ENCODE measurements at places on chromosomes 12 and 14. TPM values are rescaled to one million over a fixed set of nuclear protein-coding genes. Genes with fewer than 3 reads are reported as not detected.
A peak's percentile ranks its signal among the peaks of the same experiment; 100 is the strongest.

The KLHDC2 gene
- 54.8 TPM for total RNA-seq

The B4GALNT1 gene
- 2.4 TPM for total RNA-seq

The PPM1H gene
- total RNA-seq, result 3.3 TPM

The CPM gene
- total RNA-seq, result 35.0 TPM

DNA sequence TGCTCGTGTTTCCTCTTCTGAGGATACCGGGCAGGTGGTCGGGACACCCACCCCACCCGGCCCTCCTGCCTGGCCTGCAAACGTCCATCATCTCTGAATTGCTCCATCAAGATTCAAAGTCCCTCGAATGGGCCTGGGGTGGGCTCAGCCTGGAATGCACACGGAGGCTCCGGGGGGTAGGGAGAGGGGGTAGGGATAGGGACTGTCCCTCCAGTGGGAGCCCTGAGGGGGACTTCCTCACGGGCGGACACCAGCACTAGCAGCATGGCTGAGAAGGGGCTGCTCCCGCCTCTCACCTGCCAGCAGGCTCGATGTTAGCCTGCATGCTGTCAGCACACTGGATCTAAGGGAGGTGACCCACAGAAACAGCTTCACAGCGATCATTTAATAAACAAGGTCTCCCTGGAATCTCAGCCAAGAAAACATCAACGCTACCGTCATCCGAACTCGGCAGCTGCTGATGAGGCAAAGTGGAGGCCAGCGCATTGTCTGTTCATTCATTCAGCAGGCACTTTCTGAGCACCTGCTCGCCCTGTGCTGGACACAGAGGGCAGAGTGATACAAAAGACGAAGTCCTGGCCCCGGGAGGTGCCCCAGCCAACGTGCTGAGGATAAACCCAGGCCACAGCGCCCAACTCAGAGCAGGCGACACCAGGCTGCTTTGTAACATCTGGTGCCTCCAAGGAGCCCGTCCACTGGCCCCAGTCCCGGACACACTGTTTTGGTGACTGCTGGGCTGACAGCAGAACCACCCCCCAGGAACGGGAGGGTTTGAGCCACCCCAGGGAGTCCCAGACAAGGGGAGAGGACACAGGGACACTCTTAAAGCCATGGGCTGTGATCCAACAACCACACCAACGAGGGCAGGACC lies 6.3 kb downstream of the TMEM179 start:
- DNase-seq, result peak; percentile 24

DNA sequence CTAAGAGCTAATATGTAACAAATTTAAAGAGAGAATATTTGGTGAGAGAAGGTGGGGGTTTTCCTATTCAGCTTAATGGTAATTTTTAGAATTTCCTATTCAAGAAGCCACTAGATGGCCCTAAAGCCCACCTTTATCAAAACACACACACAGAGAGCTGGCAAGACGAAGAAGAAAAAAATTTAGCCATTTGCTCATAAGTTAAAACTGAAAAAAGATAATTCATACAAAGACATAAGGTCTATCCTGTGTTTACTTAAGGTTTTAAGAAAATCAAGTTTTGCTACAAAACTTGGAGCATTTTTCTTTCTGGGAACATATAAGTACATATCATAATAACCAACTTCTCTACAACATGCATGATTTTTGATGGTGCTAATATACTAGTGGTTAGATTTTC lies 46.8 kb upstream of the PCED1B start:
- no peak for DNase-seq

- DNase-seq, result no peak
Measured at GRCh38 chr12:22899184-22899583, 274.2 kb downstream of the ETNK1 start.

DNA sequence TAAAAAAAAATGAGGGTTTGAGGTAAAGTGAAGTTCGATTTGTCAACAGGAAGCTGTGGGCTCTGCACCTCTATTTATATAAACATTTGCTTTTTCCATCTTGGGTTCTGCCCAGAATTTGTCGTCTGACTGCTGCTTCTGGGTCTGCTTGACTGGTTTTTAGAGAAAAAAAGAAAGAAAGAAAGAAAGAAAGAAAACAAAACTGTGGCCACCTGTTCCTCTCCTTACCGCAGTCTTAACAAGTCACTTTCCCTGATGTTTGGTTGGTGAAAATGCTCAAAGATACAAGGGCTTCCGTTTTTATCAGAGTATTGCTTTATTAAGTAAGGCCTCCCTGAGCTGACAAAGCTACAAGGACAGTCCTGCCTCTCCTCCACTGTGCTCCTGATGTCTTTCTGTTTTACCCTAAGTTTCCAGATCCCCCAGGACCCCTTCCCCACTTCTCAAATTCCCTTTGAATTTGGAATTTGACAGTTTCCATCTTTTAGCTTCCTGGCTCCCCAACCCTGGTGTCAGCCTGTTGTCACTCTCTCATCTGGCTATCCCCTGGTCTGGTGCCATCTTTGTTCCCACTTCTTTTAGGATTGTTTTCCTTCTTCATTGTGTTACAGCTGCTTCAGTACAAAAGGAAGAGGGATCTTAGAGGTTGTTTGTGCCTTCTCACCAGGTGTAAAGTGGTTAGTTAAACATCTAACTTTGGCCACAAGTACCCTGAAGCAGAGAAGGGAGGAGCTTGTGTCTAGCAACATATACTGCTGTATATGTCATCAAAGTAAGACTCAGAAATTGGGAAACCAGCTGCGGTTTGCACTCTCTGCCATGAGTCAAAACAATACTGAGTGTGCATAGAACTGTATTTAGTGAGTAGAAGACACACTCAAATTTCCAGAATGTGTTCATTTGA lies 18.0 kb downstream of the MFAP5 start:
- DNase-seq, result no peak

DNA sequence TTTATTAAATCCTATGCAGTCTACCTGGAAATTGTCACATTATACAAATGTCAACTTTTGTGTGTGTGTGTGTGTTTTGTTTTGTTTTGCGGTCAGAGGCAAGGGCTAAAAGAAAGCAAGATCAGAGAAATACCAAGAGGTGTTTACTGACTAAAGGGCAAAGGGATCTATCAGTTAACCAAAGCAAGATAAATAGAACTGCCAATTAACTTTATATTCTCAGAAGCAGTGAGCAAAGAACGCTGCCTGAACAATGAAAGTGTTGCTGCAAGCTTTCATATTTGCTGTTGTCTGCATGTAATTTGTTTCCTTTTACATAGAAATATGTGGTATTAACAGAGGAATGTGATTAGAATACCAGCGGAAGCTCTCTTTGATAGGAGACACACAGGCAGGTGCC lies 30.9 kb downstream of the CCDC60 start:
- DNase-seq, result no peak

GRCh38 chr12:6955108-6956020 lies 4.2 kb downstream of the PTPN6 start:
- DNase-seq, result no peak

- DNase-seq, result no peak
Measured at GRCh38 chr14:38202444-38203191, 5.1 kb upstream of the SSTR1 start.

DNA sequence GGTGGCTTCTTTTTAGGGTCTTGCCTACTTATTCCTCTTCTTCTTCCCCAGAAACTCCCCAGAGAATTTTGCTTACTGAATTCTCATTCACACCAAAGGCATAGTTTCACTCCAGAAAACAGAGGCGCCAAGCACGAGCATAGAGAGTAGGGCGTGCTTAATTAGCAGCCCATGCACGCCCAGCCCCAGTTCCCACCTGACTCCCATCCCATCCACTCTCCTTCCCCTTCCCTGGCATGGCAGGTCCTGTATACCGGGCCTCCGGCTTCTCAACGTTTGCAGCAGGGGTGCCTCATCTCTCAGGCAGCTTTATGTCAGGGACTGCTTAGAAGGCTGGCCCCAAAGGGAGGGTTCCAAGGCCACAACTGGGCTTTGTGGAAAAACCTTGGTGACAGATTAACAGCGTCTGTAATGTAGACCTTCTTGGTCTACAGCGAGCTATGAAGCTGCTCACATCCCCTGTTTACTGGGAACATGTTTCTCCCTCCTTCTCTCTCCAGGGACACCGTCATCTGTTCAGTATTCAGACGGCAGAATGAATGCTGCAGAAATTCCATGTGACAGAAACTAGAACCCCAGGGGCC lies 62.7 kb downstream of the ACTN1 start:
- DNase-seq, result no peak

DNA sequence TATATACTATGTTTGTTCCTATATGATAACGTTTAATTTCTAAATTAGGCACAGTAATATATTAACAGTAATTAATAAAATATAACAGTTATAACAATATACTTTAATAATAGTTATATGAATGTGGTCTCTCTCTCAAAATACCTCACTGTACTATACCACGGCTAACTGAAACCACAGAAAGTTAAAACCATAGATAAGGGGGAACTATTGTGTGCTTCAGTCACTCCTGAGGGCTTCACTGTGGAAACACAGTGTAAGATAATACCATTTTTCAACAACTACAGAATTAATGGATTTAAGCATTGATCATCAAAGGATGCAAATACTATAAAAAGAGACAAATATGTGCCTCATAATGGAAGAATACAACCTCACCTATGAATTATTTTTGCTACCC lies 266.4 kb upstream of the RGS6 start:
- no peak for DNase-seq

GRCh38 chr12:122538496-122538895 lies 11.4 kb downstream of the KNTC1 start:
- no peak for DNase-seq

- no peak for DNase-seq
Measured at GRCh38 chr12:98374007-98374406, 141.4 kb upstream of the TMPO start.

- DNase-seq, result no peak
Measured at GRCh38 chr14:38221077-38221476, 13.4 kb downstream of the SSTR1 start.

- no peak for DNase-seq
Measured at GRCh38 chr12:19799895-19800602, 360.8 kb downstream of the AEBP2 start.

- no peak for DNase-seq
Measured at GRCh38 chr12:112645586-112645985, 146.0 kb upstream of the RPH3A start.

- DNase-seq, result no peak
Measured at GRCh38 chr12:104371043-104371870, 67.7 kb downstream of the EID3 start.

Measured in left cardiac atrium (tissue), 4 donors.